ENCODE measurements at places on chromosomes 12 and 14.

- peak; percentile 78 for DNase-seq
These were observed 40.3 kb downstream of the MAP1LC3B2 start for GRCh38 chr12:116599285-116600136.

GRCh38 chr12:119699199-119699760, 31.3 kb downstream of the PRKAB1 start:
- no peak for DNase-seq

- DNase-seq: no peak
These were observed 78.8 kb upstream of the NAV3 start for GRCh38 chr12:77751939-77752338.

DNA sequence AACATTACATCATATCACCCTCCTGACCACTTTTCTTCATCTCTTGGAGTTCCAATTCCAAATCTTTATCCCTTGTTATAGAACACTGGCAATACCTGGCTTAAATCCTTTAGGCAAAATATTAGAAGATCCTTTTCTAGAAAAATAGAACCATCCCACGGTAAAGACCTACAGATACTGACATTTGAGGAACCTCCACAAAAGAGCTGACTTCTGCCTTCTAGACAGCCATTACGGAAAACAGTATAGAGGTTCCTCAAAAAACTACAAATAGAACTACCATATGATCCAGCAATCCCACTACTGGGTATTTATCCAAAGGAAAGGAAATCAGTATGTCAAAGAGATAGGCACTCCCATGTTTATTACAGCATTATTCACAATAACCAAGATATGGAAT, 241.7 kb upstream of the AMIGO2 start:
- DNase-seq: no peak

GRCh38 chr14:71454513-71455332, 477.5 kb upstream of the RGS6 start:
- DNase-seq: no peak
